ENCODE measurements at places on chromosomes 7 and 10.

DNA sequence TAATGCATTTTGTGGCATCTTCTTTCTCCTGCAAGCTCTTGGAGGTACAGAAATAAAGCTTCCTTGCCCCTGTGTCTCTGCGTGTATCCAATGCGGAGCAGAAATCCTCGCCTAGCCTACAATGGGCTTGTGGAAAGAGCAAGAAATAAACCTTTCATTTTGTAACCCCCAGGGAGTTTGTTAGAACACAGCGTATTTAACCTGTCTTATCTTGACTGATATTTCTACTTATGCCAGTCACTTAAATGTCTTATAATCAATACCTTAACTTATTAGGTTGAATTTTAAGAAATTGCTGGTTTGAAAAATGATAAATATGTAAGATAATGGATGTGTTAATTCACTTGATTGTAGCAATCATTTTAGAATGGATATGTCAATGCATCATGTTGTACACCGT lies 629.8 kb upstream of the IGFBP3 start:
- no peak for DNase-seq

- no peak for DNase-seq
These were observed 8.6 kb downstream of the CPA5 start for GRCh38 chr7:130353196-130353595.

GRCh38 chr10:70588859-70589570 lies 13.5 kb downstream of the PRF1 start:
- DNase-seq: no peak

DNA sequence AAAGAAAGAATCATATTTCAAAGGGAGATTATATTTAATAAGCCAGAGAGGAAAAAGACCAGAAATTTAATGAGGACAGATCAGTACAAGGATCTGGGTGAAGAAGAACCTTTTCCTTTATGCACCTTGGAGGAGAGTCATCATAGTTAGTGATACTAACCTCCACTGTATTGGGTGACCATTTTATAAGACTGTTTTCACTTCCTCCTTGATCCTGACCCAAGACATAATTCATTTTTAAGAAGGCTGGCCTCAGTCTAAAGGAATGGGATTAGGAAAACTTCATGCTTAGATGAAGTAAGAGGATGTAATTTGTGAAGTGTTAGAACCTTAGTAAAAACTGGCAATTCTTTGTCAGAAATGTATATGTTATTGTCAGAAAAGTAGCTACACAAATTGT lies 68.6 kb downstream of the ADAM22 start:
- no peak for DNase-seq

DNA sequence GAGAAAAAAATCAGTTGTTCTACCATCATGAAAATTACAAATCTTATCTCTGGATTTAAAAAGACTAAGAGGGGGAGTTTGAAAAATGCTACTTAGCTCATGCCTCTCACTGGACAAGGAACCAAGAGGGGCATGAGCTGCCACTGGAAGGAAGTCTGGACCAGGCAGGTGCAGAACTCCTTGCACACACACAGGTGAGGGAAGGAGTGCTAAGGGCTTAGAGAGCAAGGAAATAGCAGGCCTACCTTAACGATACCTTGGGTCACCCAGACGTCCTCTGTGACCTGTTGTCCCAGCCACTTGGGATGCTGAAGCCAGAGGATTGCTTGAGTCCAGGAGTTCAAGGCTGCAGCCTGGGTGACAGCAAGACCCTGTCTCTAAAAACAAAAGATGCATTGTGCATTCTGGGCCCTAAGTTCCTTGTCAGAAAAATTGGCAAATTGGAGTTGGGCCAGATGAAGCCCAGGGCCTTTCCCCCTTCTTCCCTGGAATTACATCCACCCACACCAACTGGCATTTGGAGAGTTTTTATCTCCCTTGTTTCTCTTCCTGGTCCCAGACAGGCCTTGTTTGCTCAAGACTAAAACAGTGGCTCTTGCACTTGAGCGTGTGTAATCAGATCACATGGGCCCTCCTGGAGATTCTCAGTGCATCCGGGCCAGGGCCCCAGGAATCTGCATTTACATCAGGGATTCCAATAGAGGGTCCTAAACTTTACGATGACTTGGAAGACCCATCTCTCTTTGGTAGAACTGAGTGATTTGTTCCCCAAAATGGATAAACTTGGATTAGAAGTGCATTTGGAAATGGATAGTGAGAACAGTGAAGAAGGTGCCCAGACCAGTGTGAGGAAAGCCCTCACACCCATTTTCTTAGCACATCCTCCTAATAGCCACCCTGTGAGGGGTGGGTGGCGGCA lies 3.0 kb downstream of the DDIT4 start:
- DNase-seq: no peak

DNA sequence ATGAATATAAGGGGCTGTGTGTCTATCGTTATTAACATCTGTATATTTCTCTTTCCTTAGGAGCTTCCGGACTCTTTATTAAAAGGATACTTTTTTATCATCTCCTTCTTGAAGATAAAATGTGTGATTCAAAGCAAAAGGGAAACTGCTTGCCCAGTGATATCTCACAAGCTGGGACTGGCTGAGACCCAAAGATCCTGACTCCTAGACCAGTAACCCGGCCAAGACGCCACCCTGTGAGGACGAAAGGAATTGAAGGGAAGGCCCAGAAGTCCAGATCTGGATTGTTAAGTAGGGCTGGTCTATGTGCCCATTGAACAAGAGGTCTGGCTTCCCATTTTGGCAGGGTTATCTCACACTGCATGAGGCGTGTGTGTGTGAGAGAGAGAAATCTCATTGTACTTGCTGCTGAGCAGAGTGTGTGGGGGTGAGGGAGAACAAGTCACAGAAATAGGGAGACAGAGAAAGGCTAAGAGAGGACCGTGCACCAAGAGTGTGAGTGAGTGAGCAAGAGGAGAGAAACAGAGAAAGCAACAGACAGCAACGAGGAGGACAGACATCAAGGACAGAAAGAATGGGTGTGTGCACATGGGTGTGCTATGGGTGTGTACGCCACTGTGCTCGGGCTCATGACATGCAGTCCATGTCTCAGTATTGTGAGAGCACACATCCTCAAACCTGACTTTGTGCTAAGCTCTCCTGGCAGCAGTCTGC lies 75.4 kb downstream of the PLXNA4 start:
- no peak for DNase-seq
